ENCODE measurements at places on chromosomes 3 and 15.

GRCh38 chr15:85388566-85389305, 8.3 kb downstream of the AKAP13 start:
- no peak for DNase-seq

DNA sequence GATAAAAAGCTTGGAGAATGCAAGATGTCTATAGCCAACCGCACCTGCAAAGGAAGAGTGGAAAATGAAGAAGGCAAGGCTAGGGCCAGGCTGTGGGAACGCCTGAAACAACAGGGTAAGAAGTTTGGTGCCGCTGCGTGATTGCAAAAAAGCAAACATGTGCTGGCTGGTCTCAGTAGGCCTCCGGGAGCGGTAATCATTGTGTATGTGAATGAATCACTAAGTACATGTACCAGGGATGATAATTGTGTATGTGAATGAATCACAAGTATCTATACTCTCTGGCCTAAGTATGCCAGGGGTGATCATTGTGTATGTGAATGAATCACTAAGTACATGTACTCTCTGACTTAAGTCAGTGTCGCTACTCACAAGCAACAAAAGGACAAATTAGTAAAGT, 40.3 kb upstream of the PARL start:
- no peak for DNase-seq

DNA sequence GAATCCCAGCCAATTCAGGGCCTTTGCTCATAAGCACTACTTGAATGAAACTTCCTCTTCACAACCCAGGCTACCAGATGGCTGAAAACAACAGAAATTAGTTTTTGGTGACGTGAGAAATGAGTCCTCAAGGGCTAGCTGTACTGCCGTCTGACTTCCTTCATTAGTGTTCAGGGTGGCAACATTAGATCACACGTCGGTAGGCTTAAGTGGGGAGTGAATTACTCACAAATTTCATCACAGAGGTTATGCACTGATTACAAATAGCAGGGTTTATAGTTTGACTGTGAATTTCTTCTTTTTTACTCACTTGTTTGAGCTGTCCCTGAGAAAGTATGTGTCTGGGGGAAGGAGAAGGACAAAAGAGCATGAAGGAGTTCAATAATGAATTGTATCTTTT, 397.2 kb downstream of the GAP43 start:
- DNase-seq, result no peak

GRCh38 chr3:28252001-28252431, 10.6 kb downstream of the CMC1 start:
- no peak for DNase-seq

- DNase-seq, result no peak
Observed at GRCh38 chr15:98381446-98381845, 266.9 kb upstream of the IGF1R start.

DNA sequence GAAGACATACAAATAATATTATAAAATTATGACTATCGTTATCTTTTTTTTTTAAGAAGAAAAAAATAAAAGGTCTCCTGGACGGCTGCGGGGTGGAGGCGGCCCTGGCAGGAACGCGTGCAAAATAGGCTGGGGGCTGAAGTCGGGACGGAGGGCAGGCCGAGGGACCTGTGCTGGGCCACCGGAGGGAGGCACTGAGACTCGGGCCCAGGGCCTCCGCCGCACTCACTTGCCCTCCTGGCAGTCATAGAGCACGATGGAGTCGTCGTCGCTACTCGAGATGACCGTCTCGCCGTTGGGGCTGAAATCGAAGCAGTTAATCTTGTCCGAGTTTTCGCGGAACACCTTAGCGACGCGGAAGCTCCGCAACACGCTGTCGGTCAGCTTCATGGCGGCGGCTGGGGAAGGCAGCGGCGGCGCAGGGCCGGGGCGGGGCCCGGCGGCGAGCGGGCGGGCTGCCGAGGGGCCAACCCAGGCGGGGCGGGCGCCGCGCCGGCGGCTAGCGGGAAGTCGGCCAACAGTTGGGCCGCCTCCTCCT, 408 bp downstream of the WDR82 start:
- DNase-seq, result no peak

- no peak for DNase-seq
Observed at GRCh38 chr3:30962084-30962483, 67.6 kb upstream of the GADL1 start.

DNA sequence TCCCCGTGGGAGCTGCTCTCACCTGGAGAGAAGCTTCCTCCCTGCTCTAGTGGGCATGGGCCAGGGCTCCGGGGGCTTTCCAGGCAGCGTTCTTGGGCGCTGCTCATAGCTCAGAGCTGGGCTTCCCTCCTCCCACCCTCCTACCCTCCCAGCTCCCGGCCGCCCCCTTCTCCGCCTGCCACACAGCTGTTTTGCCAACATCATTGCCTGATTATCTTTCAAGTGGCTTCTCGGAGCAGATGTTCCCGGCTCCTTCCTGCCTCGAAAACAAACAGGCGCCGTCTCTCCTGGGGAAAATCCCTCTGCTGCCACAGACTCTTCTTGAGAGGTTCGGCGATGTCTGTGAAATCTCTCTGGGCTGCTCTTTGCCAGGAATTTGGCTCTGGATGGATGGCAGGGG, 195.6 kb downstream of the RPLP1 start:
- DNase-seq, result no peak

GRCh38 chr3:154235330-154235729, 89.0 kb downstream of the DHX36 start:
- no peak for DNase-seq

GRCh38 chr15:34768530-34768929, 13.7 kb upstream of the GJD2 start:
- no peak for DNase-seq

DNA sequence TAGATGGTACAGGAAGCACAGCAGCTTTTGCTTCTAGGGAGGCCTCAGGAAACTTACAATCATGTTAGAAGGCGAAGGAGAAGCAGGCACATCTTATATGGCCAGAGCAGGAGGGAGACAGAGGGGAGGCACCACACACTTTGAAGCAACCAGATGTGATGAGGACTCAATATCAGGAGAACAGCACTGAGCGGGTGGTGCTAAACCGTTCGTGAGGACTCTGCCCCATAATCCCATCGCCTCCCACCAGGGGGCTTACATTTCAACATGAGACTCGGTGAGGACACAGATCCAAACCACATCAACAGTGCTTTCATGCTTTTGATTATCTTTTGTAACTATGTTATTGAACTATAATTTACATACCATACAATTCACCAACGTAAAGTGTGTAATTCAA, 7.6 kb upstream of the TMEM44 start:
- DNase-seq, result no peak

GRCh38 chr15:62889141-62889661, 153.3 kb upstream of the TPM1 start:
- no peak for DNase-seq

- no peak for DNase-seq
Observed at GRCh38 chr3:191809326-191809949, 348.5 kb downstream of the PYDC2 start.

DNA sequence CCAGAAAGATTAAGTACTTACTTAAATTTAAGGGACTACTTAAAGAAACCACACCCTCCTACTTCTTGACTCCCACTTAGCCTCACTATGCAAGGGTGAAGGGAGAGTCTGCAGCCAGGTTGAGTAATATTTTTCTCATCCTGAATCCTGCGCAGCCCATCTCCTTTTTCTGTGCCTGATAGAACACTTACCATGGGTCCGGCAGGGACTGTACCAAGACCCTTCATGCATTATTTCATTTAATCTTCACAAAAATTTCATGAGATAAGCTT, 562.6 kb upstream of the CFAP20DC start:
- no peak for DNase-seq

- DNase-seq, result no peak
Observed at GRCh38 chr15:91699741-91700140, 153.8 kb upstream of the SLCO3A1 start.

DNA sequence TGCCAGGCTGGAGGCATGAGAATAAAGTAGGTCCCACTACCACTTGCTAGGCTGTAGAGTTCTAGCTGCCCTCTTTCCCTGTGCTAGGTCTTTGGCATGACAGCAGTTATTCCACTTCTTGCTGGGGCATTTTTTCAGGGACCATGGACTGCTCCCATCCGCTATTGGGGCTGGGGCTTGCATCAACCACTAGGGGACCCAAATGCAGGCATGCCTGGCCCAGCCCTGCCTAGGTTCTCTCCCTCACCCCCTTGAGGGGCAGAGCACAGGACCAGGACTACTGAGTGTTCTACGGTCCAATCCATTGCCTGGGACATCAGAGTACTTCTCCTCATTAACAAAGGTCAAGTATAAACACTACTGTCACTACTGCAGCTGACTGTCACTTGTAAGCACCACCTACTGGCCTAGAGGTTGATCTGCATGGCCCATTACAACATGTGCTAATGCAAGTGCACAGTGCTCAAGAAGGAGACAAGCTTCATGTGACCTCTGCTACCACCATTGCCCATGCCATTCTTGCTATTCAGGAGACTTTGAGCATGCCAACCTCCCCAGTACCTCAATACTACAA, 270.5 kb downstream of the MBNL1 start:
- no peak for DNase-seq

DNA sequence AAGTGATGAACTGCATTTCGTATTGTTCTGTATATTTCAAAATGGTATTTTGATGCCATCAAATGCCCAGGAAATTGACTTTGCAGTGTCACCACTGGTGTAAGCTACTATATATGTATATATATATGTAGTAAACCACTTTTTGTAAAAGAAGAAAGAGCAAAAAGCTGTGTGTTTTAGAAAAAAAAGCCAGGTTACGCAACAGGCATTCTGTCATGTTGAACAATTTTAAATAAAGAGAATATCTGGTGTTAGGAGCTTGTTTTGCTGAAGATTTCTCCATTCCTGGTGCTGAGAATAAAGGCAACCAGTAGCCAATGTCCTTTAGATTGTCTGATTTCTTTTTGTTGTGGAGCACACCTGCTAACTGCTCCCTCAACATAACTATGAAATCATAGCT, 3.7 kb upstream of the ABHD10 start:
- DNase-seq, result no peak

- DNase-seq, result no peak
Observed at GRCh38 chr15:71414853-71415252, 299.6 kb downstream of the THSD4 start.

GRCh38 chr3:134323966-134324962, 50.0 kb downstream of the AMOTL2 start:
- no peak for DNase-seq

- no peak for DNase-seq
Observed at GRCh38 chr3:45312836-45313493, 75.4 kb upstream of the LARS2 start.

DNA sequence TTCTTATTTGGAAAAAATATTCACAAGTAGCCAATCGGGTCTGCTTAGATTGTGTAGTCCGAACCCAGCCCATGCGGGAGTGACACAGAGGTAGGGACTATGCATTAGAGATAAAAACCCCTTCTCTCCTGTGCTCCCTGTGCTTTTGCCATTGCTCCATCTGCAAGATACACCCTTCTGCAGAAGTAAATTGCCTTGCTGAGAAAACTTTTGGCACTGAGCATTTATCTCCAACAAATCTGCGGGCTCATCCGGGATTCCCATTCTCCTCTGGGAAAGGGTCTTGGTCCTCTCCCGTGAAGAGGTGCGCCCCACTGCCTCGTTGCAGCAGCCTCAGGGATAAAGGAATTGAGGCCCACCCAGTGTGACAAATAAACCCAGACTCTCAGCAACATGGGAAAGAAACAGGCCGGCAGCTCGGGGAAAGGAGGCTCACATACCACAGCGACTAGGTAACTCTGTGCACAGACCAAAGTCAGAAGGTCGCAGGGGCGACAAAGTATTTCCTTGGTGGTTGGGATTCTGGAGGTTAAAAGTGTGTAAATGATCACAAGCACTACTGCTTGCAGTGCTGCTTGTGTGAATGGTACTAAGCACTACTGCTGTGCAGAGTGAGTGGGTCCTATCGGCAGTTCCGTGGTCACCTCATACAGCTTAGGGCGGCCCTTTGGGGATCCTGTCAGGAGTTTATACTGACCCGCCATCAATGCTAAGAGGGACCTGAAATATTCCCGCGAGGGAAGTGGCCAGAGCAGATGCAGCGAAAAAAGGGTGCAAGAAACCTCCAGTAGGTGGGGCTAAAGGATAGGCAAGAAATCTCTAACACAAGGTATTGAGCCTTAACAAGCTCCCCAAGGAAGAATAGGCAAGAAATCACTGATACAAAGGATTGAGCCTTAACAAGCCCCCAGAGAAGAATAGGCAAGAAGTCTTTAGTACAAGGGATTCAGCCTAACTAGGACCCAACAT, 54.3 kb downstream of the GSK3B start:
- no peak for DNase-seq

DNA sequence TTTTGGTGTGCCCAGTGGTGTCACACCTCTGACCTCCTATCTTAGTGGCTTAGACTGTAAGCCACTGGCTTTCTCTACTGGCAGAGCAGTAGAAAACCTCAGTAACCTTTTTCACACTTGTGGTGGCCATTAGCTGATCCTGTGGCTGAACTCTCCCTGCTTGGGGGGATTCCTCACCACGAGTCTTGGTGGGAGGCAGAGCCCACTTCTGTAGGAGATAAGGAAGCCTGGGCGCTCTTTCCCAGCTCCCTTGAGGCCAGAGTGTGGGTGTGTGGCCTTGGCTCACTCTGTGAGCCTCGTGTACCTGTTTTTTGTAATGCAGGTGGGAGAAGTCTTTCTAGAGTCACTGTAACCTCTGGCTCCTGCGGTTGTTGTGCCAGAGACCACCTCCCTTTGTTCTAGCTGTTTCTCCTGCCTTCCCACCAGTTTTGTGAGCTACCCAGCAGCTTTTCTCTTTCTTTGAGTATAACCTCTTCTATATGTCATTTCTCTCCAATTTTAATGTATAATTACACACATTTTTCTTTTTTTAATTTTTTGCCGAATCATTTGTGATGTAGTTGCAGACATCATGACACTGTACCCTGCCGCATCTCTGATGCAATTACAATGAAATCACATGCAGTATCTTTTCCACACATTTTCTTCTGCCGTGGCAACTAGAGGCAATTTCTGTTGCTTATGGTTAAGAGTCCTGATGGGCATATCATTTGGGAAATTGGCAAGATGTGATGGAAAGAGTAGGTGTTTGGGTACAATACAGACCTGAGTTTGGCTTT, 13.8 kb downstream of the XCR1 start:
- no peak for DNase-seq

DNA sequence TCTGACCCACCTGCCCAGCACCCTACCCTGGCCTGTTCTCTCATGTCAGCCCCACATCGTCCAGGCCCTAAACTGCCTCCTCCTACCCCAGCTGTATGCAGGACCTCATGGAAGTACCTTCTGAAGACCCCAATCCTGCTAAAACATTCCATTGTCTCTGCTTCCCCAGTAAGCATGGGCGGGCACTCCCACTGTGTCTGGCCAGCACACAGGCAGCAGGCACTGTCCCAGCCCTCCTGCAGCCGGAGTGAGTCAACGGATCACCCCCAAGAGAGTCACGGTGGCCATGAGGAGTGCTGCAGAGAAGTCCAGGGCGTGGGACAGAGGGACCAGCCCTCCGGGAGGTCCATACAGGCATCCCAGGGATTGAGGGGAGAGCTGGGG, 36.4 kb upstream of the SLCO2A1 start:
- DNase-seq, result no peak

DNA sequence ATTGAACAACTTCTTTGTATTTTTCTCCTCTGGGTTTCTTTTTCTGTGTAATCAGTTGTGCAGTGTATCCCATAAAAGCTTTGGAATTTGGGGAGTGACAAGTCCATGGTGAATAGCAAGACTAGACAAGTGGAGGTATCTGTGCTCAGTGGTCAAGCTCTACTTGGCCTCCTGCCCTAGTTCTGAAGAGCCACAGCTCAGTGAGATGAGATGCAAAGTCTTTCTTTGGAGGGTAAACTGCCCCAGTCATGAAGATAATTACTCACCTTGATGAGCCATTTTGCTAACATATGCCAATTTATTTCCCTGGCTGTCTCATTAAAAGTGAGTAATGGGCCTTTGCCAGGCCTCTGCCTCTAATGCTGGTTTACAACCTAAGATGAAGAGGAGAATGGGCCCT, 271.2 kb upstream of the TRIM42 start:
- no peak for DNase-seq

GRCh38 chr3:194351080-194351672, at the start of gene CPN2:
CPN2 (minus strand) TSS chr3:194351328; CDS start chr3:194342702, 8,626 bp downstream.
- no peak for DNase-seq

Data from mesothelial cell of epicardium (in vitro differentiated cells).